ENCODE measurements at places on chromosomes 6 and 20.

DNA sequence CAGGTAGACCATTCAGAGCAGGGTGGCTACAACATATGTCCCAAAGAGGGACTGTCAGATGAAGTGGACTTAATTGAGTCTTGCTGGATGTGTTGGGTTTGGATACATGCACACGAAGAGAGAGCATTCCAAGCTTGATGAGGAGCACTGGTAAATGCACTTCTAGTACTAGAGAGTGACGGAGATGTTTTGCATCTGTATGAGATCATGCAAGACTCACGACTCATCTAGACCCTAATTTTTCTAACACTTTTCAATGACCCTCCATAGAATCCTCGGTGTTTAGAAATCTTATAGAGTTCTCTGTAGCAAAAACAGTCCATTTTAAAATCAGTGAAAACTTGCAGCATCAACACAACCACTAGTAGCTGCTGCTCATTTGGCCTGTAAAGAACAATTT lies 4.8 kb upstream of the AIG1 start:
- no peak overlapping the region for H3K27ac ChIP-seq
- peaks cover 3% of the 10 kb centered on the region for H3K27me3 ChIP-seq
- H3K36me3 ChIP-seq, result no peaks in the 10 kb centered on the region
- H3K4me3 ChIP-seq, result no peak overlapping the region
- peaks cover 23% of the 10 kb centered on the region for H3K4me1 ChIP-seq
- no peak for DNase-seq

DNA sequence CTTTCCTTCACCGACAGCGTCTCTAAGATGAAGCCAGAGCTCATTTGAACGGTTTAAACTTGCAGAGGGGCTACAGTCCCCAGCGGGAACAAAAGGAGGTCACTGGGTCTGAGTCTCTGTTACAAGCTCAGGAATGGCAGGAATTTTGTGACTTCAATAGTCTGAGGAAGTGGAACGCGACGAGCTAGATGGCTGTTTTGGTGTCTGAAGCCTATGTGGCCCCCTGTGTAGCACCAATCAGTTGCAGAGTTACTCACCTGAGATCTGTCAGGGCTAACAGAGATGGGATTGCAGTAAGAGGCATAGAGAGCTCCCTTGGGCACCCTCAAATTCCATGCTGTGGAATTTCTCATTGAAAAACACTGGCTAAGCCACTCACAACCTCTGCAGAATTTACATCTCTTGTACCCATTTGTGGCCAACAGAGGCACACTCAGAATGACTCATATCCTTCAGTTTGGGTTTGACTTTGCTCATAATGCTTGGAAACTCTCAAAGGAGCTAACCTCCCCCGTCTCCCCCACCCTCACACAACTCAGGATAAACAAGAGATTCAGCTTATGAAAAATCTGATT lies 7.1 kb upstream of the TCP11 start:
- H3K27me3 ChIP-seq, result peaks cover 5% of the 10 kb centered on the region
- peak overlapping the region; percentile 66 for H3K4me3 ChIP-seq
- peak; percentile 34 for DNase-seq
- peak overlapping the region; percentile 80 for H3K27ac ChIP-seq
- H3K4me1 ChIP-seq, result peaks cover 39% of the 10 kb centered on the region

GRCh38 chr6:148200293-148200692 lies 142.3 kb upstream of the SASH1 start:
- H3K27me3 ChIP-seq, result peaks cover 12% of the 10 kb centered on the region
- no peak overlapping the region for H3K4me3 ChIP-seq
- DNase-seq, result no peak
- H3K27ac ChIP-seq, result no peak overlapping the region
- H3K4me1 ChIP-seq, result no peaks in the 10 kb centered on the region

GRCh38 chr20:25198663-25199383 lies 3.3 kb downstream of the ENTPD6 start:
- DNase-seq, result no peak
- no peak overlapping the region for H3K27ac ChIP-seq
- no peak overlapping the region for H3K4me3 ChIP-seq

GRCh38 chr20:19779634-19780033 lies 21.6 kb downstream of the RIN2 start:
- peaks cover 22% of the 10 kb centered on the region for H3K36me3 ChIP-seq
- no peaks in the 10 kb centered on the region for H3K27me3 ChIP-seq
- peaks cover 34% of the 10 kb centered on the region for H3K4me1 ChIP-seq
- DNase-seq, result no peak
- H3K27ac ChIP-seq, result no peak overlapping the region
- H3K4me3 ChIP-seq, result no peak overlapping the region

GRCh38 chr20:32511358-32512046 lies 73.6 kb downstream of the NOL4L start:
- DNase-seq, result no peak
- H3K27ac ChIP-seq, result peak overlapping the region; percentile 93
- peaks cover 77% of the 10 kb centered on the region for H3K4me1 ChIP-seq

DNA sequence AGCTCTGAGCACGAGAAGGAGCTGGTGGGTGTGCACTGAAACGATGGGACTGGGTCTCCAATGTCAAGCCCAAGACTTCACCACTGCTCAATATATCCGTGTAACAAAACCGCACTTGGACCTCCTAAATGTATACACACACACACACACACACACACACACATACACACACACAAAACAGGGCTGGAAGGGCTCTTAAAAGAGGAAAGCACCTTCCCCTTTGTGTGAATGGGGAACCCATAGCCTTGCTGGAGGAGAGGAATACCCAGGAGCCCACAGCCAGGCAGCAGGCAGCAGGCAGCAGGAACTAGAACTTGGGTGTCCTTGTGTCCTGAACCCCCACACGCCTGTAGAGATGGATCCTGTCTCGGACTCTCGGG lies 29.8 kb downstream of the TGM2 start:
- H3K27ac ChIP-seq, result no peak overlapping the region
- peaks cover 41% of the 10 kb centered on the region for H3K4me1 ChIP-seq
- no peak overlapping the region for H3K4me3 ChIP-seq
- H3K27me3 ChIP-seq, result peaks cover 13% of the 10 kb centered on the region
- DNase-seq, result no peak
- H3K36me3 ChIP-seq, result no peaks in the 10 kb centered on the region

DNA sequence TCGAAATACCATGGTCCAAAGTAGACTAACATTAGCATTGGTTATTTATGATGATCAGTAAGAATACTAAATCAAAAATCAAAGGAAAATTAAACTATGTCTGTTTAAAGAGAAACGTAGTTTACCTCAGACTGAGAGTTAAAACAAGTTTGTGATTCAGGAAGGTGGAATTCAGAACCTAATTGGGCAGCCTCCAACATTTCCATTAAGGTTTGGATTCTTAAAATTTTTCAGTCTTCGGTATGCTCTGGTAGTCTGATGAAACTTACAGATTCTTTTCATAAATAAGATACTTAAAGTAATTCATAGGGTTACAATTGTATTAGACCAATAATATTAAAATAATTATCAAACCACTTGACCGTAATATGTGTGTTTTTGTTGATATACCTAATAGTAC lies 18.6 kb downstream of the HFE start:
- H3K27ac ChIP-seq, result no peak overlapping the region
- H3K36me3 ChIP-seq, result peaks cover 19% of the 10 kb centered on the region
- H3K27me3 ChIP-seq, result peaks cover 4% of the 10 kb centered on the region
- peaks cover 29% of the 10 kb centered on the region for H3K4me1 ChIP-seq
- H3K4me3 ChIP-seq, result no peak overlapping the region
